SK-N-DZ (cell line): ENCODE measurements at places on chromosomes 5 and 9.

DNA sequence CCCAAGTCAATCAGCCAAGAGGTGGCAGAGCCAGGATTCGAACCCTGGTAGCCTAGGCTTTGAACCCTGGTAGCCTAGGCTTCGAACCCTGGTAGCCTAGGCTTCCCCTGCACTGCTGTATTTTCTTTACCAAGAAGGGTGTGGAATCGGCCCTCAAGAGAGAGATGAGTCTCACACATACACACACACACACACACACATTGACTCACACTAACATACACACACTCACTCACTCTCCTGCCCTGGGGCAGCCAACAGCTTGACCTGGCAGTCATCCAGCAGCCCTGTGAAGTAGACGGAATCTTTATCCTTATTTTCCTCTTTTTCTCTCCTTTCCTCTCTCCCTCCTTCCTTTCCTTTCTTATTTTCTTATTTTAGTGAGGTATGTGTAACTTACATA, 55.4 kb upstream of the RPL26L1 start:
- no peak for DNase-seq

DNA sequence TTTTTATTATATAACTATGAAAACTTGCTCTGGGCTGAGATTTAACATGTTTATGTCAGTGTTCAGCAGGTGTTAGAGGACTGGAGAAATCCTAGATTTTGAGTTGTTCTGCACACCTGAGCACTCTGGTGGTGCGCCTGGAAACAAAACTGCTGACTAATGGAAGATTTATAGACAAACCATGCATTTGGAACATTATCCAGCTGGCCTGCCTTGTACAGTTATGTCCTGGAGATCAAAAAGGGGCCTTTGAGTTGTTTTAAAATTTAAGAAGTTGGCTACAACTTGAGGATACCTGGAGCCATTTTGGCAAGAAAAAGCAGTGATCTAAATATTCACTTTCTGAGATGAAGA, 5.7 kb upstream of the ARHGEF28 start:
- no peak for DNase-seq

DNA sequence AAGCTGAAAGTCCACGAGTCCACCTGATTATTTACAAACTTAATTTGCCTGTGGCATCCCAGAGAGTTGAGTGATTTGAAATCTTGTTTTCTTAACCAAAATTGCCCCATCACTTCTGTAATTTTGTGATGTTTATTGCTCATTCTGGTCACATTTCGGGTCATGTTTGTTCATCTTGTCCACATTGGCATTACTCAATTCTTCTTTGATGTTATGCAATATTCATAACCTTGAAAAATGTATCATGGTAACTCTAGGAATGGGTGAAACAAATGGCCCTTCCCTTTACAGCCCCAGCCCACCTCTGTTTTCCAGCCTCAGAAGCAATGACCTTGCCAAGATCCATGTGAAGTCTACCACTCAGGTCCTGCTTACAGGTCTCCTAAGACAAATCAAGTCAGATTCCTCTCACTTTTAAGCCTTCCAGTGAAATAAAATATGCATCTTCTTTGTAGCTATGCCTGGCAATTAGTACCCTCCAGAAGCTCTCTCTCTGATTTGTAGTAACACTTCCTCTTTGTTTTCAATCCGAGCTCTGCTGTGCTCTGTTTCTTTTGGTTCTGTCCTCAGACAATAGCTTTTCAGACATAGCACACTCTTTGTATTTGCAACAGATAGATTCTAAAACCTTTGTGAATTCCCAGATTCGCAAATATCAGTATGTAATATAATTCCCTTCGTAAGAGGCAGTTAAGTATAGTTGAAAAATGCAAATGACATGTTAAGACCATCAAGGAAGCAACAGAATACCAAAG, 330.3 kb upstream of the IRX1 start:
- no peak for DNase-seq

DNA sequence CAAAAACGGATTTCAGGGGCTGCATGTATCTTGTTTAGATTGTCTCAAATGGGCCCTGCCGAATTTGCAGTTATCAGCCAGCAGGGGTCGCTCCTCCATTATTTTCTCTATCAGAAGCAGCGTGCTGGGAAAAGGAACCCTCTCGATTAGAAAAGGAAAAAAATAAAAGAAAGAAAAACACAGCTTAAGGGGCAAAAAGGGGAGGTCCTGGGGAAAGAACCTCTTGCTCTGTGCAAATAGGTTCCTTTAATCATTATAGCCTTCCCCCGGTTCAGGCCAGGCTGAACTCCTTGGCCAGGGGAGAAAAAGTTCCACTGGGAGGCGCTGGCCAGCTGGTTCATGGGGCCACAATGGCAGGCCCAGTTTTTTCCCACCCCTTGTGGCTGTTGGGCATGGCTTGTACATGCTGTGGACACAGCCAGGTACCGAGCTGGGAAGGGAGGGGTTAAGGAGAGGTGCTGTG, 25.0 kb upstream of the CAPSL start:
- DNase-seq, result no peak

DNA sequence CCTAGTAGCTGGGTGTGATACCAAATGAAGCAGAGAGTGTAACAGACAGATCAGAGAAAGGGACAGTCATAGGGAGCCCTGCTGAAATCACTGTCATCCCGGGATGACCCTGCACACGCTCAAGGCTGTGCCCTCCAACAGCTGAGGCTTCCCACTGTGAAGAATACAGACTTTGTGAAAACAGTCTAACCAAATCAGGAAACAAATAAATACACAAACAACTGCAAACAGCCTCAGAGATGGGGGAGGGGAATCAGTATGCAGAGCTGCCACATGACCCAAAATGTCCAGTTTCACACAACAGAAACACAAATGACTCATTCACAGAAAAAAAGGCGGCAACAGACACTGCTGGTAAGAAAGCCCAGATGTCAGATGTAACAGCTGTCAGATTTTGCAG, 101.9 kb downstream of the ADAMTS2 start:
- no peak for DNase-seq

GRCh38 chr5:180082633-180083420, 11.3 kb upstream of the RNF130 start:
- DNase-seq, result no peak

DNA sequence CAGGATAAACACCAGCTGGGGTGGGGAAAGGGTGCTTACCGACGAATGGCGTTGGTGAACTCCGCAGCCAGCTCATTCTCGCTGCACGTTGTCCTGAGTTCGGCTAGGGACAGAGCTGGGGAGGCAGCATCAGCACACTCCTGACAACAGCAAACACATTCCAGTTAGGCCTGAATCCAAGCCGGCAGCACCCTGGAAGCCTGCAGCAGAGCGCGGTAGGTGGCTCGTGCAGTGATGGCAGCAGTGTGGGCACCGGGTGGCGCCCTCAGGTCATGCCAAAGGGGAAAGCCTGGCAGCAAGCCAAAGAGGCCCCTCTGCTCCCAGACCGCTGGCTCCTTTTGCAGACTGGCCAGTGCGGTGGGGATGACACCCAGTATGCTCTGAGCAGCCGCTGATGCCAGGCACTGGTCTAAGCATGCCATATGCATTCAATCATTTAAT, 66.9 kb downstream of the DCP2 start:
- peak; percentile 33 for DNase-seq

DNA sequence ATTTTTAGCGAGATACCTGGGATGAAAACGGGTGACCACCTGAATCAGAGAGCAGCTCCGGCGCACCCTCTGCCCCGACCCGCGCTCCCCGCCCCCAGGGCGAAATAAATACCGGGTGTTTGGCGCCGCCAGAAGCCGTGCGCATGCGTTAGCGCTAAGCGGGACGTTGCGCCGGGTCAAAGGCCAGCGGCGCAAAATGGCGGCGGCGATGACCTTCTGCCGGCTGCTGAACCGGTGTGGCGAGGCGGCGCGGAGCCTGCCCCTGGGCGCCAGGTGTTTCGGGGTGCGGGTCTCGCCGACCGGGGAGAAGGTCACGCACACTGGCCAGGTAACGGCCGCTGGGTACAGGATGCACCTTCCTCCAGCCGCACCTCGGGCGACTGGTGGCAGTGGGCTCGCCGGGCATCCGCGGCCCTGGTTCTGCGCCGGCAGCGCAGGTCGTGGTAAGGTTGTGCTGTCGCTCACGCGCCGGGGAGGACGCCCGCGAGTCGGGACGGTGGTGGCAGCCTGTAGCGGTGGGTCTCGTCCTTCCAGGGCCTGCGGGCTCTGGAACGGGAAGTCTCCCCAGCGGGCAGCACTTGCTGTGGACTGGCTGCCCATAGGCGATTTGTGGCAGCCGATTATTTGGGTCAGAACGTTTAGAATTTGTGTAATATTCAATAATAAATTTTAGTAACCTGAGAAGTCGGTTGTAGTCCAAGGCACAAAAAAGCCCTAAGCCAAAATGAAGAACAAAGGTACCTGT, at the start of gene NDUFS6:
Gene NDUFS6, plus strand, starts transcription at position 186 of the 745 bp plus-strand sequence. Its CDS starts 11 bp downstream, at position 197.
- DNase-seq, result peak; percentile 75

DNA sequence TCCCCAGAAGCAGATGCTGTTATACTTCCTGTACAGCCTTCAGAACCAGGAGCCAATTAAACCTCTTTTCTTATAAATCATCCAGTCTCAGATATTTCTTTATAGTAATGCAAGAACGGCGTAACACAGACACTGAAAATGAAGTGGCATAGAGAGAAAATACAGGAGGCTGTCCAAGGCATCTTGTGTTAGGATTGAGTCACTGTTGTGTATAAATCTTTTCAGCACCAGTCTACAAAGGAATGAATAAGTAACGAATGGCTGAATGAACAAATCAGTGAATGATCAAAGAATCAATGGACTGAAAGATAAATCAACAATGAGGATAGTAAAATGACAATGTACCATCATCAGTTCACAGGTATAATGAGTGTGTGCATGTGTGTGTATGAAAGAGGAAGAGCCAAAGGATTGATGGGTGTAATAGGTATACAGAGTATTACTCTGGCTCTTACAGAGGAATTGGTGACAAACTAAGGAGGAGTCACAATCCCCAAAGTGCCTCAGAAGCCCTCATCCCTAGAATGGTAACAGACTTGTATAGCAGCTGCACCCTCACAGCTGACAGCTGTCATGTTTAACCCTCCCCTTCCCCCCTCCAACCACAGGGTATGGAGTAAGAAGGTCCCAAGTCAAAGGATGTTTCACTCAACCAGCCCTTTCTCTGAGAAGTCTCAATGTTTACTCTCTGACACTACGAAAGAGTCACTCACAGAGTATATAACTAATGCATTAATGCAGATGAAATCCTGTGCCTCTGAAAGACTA, 29.8 kb upstream of the MIER3 start:
- DNase-seq, result no peak

GRCh38 chr5:132773601-132774355, 3.3 kb downstream of the SEPTIN8 start:
- no peak for DNase-seq

- DNase-seq, result no peak
These were observed 7.8 kb downstream of the SH3PXD2B start for GRCh38 chr5:172446336-172447051.

- DNase-seq, result no peak
These were observed 876 bp upstream of the JAK2 start for GRCh38 chr9:4984171-4984620.

- DNase-seq, result no peak
These were observed 1.6 kb downstream of the PIP5KL1 start for GRCh38 chr9:127928676-127929624.

GRCh38 chr9:108681851-108682590, 173.8 kb downstream of the ACTL7B start:
- no peak for DNase-seq

GRCh38 chr5:37926732-37927131, 86.9 kb upstream of the GDNF start:
- DNase-seq, result no peak

DNA sequence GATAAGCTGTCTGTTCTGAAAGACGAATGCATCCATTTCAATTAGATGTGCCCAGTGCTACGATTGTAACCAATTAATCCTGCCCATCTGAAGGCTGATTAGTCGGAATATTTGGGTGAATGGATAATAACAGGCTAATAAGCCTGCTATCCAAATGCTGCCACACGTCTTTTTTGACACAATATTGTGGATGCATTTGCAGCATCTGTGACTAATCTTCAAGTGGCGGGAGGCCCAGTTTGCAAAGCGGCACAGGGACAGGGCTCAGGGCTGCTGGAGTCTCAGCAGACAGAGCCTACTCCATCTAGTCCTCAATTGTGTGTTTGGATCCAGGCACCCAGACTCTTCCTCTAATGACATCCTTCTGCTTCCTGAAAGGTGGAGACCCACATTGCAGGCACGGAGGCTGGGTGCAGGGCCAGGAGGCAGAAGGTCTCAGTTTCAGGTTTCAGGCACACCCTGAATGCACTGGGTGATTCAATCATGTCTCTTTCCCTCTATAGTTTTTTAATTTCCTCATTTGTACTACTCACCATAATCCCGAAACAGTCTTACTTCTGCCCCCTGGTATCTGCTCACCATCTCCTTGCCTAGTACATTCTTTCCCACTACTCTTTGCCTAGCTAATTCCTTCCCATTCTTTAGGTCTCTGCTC, 169.6 kb downstream of the ASTN2 start:
- no peak for DNase-seq

DNA sequence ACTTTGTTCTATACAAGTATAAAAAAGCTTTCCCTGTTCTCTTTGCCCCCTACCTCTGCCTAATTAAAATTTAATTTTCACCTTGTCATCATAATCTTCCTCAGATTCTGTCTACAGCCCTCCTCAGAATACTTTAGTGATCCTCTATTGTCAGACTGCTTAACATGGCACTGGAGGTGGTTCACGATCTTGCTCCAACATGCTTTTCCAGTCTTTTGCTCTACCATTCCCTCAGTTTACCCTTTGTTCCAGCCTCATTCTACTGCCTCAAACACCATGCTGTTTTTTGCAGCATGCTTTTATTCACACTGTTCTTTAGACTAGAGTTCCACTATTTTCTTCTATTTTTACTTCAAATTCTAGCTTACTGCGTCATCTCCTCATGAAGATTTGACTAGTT, 10.4 kb downstream of the ALDH1A1 start:
- DNase-seq, result no peak

- no peak for DNase-seq
These were observed 91.6 kb downstream of the DMAC1 start for GRCh38 chr9:7707934-7708333.

DNA sequence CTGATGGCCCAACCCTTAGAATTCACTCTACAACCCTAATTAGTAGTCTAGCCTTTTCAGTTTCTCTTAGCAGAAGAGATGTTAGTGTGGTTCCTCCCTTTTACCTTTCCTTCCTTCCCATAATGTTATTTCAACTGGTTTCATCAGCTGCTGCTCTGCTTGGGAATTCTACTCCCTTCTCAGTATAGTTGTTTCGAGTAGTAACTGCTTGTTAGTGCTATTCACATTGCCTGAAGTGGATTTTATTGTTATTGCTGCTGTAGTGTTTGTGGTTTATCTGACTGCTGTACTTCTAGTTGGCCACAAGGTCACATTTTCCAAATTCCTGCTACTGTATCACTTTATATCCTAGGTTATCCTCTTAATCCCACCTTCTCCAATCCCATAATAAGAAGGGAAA, 29.7 kb downstream of the SMIM15 start:
- DNase-seq, result no peak

DNA sequence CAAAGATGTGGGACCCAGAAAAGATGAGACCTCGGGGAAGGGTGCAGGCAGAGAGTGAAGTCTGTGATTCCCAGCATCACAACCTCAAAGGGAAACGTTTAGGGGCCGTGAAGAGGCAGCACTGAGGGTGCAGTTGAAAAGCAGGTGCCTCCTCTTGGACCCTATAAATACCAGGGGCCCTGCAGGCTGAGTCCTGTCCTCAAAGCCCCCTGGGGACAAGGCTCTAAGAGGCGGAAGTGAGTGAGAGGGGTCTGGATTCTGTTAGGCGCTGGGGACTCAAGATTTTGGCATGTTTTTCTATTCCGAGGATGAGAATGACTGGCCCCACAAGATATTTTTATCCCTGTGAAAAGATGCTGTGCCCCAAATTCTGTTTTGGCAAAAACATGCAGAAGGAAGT, 107.8 kb downstream of the THBS4 start:
- peak; percentile 71 for DNase-seq
